ENCODE measurements at places on chromosomes 13 and 19.
A peak's percentile ranks its signal among the peaks of the same experiment; 100 is the strongest.

- peak; percentile 53 for DNase-seq
Measured at GRCh38 chr13:73849292-73849691, 284.9 kb downstream of the KLF12 start.

DNA sequence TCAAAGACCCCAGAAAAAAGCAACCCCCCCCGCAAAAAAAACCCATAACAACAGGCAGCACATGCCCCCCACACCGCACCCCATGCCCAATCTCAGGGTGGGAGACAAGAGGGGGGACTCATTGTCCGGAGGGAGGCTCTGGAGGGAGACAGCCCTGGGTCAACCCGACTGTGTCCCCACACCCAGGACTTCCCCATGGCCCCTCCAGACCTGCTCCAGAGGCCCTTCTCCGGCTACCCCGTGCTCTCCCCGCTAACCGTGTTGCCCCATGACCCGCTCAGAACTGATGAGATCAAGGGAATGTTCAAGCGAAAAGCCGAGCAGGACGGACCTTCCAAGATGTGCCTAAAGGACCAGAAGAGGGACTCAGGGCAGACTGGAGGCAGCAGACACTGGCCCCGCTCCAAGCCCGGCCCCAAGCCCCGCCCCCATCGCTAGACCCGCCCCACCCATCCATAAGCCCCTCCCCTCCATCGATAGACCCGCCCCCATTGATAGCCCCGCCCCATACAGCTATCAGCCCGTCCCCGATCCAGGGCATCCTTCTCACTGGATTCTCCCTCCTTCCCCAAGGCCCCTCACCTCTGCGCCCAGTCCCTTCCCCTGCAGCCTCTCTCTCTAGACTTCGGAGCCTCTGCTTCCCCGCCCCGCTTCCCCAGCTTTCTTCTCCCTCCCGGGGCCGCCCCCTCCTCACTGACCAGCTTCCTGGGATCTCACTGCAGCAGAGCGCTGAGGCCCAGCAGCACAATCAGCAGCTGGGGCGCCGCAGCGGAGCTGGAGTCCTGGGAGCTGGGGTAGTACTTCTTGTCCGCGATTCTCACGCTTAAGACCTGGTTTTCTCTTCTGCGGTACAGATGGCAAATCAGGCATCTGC, 2.2 kb downstream of the BST2 start:
- peak; percentile 57 for DNase-seq

GRCh38 chr19:13210941-13211340, 60.7 kb downstream of the IER2 start:
- no peak for DNase-seq

DNA sequence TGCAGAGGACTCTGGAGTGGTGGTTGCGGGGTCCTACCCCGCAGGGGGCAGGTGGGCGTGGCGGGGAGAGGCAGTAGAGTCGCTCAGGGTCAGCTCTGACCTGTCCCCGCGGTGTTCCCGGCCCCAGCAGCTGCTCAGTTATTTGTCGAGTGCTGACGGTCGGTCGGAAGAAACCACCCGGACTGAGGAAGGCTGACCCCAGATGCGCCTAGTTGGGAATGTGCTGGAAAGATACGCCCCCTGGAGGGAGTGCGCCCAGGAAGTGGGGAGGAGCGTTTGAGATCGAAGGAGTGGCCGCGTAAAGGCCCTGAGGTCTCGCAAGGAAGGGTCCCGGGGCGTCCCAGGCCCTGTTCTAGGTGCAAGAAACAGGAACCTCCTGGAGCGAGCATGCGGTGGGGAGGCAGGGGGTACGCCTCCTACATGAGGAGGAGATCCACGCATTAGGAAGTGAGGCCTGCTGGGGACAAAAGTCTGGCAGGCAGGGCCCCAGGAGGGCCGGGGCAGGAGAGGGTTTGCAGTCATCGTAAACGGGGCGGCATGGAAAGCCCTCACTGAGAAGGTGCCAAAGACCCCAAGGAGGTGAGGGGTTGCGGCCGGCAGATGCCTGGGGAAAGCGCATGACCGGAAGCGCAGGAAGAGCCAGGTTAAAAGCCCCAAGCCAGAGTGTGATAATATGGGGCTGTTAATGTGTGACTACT, 9.2 kb downstream of the CCDC8 start:
- DNase-seq = peak; percentile 55

DNA sequence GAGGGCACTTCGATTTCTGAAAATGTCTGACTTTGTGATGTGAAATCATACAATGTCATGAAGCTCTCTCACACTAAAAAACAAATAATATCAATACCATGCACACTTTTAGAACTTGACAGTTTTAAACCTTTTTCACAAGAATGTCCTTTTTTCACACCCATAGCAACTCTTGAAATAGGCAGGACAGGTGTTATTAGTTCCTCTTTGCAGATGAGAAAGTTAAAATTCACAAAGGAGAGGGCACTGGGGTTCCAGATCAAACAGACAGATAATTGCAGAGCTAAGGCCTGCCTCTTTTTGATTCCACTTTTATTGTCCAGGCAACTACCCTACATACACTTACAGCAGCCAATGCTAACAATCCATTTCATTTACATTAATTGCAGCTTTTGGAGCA, 142.8 kb downstream of the KLF12 start:
- DNase-seq = peak; percentile 79

DNA sequence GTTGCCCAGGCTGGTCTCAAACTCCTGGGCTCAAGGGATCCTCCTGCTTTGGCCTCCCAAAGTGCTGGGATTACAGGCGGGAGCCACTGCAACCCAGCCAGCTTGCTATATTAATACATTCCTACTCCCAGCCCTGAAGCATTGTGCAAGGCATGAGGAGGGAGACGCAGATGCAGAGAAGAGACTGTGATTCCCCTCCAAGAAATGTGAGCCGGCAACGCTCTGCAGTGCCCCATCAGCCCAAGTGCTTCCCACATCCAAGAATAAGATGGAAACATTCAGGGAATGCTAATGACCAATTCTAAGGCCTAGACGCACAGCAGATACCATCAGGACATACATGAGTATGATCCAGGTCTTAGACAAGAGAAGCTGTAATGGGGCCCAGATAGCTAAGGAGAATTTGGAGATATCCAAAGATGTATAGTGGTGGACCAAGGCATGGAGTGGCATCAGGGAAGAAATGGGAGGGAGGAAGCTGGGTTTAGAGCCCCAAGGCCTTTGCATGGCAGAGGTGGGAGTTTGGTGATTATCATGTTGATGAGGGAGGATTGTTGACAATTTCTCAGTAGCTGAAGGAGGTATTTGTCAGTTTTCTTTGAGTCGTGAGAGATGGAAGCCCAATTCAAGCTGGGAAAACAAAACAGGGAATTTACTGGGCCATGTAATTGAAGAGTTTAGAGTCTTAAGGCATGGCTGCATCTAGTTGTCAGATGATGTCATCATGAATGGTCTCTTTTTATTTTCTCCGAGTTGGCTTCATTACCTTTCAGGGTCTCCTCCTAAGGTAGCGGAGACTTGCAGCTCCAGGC, 2.9 kb downstream of the PPM1N start:
- no peak for DNase-seq

- DNase-seq = no peak
Measured at GRCh38 chr19:29302002-29302928, 89.3 kb upstream of the UQCRFS1 start.

- DNase-seq = no peak
Measured at GRCh38 chr19:13366529-13367143, 139.6 kb downstream of the CACNA1A start.

- peak; percentile 21 for DNase-seq
Measured at GRCh38 chr19:11570039-11570462, 7.4 kb downstream of the ACP5 start.

- peak; percentile 44 for DNase-seq
Measured at GRCh38 chr13:108176685-108177274, 38.6 kb downstream of the LIG4 start.

DNA sequence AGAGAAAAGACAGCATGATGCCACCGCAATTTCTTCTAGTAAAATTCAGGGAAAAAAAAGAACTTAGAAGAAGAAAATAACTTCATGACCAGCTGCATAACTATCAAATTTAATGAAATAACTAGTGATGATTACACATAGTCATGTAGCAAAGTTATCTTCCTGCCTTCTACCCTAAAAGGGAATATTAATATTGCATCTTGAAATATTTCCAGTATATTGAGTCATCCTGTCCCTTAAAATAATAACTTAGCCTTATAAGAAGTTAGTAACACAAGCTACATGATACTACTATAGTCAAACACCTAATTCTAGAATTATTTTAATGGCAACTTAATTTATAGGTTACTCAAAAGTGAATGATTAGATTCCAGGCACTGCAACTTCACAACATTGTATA, 289.2 kb downstream of the KLF12 start:
- DNase-seq = no peak

GRCh38 chr13:74920361-74920760, 561.6 kb downstream of the TBC1D4 start:
- DNase-seq = no peak

DNA sequence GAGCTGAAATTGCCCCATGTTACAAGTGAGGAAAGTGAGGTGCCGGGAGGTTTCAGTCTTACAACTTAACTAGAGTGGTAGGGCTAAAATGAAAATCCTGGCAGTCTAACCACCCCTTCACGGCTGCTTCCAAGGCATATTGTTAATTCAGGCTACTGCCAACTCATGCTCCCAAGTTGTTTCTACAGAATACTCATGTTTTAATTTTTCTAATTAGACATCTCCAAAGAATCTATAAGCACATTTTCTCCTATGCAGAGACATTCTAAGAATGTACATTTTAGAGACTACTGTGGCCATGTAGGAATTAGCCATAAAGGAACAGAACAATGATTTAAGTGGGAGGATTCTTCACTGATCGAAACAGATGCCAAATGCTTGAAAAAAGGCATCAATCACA, 7.0 kb upstream of the TSC22D1 start:
- no peak for DNase-seq

- no peak for DNase-seq
Measured at GRCh38 chr13:34263681-34264080, 445.7 kb downstream of the RFC3 start.

DNA sequence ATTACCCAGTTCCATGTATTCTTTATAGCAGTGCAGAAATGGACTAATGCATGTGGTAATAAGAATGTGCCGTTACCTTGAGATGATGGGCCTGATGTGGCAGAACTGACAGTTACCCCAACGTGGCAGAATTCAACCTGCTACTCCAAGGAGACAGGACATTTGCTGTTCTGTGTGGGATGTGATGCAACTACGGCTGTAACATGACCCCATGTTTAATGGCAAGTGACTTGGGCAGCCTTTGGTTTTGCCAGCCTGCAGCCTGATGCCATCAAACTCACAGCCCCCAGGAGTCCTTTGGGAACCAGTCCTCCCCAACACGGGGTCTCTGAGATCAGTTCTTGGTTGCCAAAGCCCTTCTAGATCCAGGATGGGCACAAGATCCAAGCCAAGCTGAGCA, 107.3 kb downstream of the ZNF557 start:
- DNase-seq = no peak

- no peak for DNase-seq
Measured at GRCh38 chr13:25059958-25060357, 36.0 kb upstream of the PABPC3 start.

DNA sequence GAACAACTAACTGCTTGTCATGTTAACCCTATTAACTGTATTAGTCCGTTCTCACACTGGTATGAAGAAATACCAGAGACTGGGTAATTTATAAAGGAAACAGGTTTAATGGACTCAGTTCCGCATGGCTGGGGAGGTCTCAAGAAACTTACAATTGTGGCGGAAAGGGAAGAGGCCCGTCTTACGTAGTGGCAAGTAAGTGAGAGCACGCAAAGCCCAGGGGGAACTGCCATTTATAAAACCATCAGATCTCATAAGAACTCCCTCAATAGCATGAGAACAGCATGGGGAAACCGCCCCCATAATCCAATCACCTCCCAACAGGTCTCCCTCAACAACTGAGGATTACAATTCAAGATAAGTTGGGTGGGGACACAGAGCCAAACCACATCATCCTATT, 34.7 kb downstream of the PHF11 start:
- DNase-seq = no peak

- no peak for DNase-seq
Measured at GRCh38 chr13:111519041-111519440, 198.6 kb downstream of the TEX29 start.

GRCh38 chr13:79679334-79679733, 198.4 kb downstream of the NDFIP2 start:
- DNase-seq = peak; percentile 65

DNA sequence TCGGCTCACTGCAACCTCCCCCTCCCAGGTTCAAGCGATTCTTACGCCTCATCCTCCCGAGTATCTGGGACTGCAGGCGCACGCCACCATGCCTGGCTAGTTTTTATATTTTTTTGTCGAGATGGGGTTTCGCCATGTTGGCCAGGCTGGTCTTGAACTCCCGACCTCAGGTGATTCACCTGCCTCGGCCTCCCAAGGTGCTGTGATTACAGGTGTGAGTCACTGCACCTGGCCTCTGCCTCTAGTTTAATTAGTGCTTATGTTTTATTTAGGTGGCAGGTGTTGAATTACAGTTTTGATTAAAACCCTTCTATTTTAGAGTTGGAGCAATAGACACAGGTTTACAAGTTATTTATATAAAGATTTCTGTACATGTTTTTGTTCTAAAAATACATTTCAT, 42.8 kb downstream of the ATP11A start:
- peak; percentile 80 for DNase-seq

- DNase-seq = peak; percentile 70
Measured at GRCh38 chr19:43651758-43652545, 12.3 kb upstream of the CADM4 start.

- DNase-seq = no peak
Measured at GRCh38 chr19:400976-401865, 7.7 kb downstream of the C2CD4C start.

DNA sequence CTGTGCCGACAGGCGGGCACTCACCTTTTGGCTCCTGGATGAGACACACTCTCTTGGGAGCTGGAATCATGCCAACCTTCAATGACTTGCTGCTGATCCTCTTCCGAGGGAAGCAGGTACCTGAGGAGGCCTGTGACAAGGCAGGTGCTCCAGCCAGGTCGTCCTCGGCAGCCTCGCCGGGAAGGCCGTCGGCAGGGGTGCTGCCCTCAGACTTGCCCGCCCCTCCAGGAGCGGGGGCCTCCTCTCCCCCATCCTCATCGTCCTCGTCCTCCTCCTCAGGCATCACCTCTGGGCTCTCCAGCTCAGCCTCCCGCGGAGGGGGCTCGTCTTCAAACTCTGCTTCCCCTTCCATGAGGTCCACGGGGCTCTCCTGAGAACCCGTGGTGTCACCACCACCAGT, 29.2 kb downstream of the SUGP2 start:
- DNase-seq = no peak

GRCh38 chr19:50814883-50815282, 8.7 kb downstream of the KLK1 start:
- no peak for DNase-seq

DNA sequence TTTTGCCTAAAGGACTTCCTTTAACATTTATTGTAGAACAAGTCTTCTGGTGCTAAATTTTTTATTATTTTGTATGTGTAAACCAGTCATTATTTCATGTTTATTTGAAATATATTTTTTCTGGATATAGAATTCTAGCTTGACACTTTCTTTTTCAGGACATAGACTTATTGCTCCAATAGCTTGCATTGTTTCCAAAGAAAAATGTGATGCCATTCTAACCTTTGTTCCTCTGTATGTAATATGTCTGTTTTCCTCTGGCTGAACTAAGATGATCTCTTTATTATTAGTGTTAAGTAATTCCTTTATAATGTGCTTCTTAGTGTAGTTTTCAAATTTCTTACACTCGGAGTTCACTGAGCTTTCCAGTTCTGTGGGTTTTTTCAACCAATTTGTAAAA, 174.1 kb upstream of the STARD13 start:
- DNase-seq = no peak
